Gastroesophageal sphincter (tissue), 4 donors: ENCODE measurements at places on chromosomes 5 and 9.

DNA sequence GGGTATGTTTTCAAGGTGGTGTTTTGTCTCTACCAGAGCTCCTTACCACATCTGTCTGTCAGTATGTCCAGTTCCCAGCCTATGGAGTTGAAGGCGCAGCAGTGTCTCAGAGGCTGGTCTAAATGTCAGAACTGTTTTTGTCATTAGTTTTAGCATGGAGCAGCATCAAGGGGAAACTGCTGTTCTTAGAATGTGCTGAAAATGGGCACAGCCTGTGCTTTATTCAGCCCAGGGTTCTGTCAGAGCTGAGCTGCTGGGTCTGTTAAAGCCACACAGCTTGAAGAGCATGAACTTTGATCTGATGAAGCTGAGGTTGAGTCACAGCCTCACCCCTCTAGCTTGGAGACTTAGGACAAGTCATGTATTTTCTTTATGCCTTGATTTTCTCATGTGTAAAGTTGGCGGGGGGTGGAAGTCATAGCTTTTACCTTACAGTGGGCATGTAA lies 71.9 kb downstream of the RALGPS1 start:
- no peak for ATAC-seq

- peak; percentile 62 for ATAC-seq
These were observed 34.4 kb upstream of the SLC6A3 start for GRCh38 chr5:1479581-1480188.

- ATAC-seq, result peak; percentile 65
These were observed 553 bp downstream of the MAP3K1 start for GRCh38 chr5:56815658-56816545.

DNA sequence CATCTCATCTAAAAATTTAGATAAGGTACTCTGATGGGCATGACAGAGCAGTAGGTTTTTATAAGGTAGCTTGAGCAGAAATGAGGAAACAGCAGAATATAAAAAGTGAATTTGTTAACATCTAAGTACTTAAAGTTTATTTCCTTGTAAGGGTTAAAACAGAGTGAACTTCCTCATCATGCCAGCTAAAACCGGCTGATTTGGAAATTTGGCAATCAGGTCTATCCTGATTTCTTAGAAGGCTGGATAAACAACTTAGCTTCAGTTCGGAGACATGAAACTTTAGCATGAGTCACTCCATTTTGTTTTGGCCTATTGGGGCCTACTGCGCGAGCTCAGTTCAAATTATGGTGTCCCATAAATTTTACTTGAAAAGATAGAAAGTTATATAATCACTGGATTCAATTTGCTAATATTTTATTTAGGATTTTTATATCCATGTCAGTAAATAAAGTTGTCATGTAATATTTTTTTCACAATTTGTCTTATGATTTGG lies 241.6 kb upstream of the RORB start:
- no peak for ATAC-seq

DNA sequence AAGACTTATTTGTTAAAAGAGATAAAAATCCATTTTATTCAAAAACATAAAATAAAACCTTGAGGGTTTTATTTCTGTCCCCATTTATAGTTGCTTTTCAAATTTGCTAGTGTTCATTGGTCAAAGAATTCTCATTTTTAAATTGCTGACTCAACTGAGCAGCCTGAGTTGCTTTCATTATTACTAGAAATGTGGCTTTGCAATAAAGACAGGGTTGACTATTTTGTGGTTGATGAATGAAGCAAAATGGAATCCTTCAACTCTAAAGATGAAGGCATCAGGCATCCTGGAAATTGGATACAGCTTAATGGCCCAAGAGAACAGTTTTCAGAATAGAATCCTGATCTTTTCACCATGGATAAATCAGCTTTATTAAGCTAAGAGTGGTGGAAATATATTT lies 23.9 kb upstream of the PPP3R2 start:
- ATAC-seq, result no peak

- no peak for ATAC-seq
These were observed 6.6 kb upstream of the PRXL2C start for GRCh38 chr9:96661711-96662110.

GRCh38 chr9:125525921-125526631 lies 180.9 kb downstream of the MAPKAP1 start:
- ATAC-seq, result no peak
